Prostate gland (tissue), 2 donors: ENCODE measurements at places on chromosomes 2 and 18.

DNA sequence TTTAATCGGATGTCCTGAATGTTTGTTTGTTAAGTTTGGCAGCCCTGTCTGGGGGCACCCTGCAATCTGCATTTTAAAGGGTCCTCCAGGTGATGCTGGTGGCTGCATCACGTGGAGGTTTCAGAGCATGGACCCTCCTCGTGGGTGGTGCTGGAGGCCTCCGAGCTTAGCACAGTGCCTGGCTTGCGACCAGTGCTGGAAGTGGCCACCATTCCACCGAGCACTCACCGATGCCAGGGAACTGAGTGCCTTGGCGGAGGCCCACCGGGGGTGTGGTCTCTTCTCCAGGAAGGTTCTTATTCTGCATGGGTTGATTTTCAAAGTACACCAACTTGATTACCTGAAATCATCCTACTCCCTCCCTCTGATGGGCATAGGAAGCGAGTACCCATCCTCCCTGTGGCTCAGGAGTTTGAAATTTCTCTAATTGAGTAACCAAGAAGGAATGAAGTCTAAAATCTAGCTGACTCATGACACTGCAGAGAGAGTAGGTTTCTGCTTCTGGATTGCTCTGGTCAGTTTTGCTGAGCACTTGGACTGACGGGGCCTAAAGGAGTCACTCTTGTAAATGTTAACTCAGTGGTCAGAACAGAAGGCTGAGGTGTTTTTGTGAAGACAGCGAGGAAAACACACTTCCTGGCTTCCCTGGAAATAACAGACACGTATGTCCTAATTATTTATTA lies 58.1 kb upstream of the SLC66A3 start:
- no peak for DNase-seq

- DNase-seq = no peak
Observed at GRCh38 chr2:151261977-151262291, 271 bp upstream of the RBM43 start.

DNA sequence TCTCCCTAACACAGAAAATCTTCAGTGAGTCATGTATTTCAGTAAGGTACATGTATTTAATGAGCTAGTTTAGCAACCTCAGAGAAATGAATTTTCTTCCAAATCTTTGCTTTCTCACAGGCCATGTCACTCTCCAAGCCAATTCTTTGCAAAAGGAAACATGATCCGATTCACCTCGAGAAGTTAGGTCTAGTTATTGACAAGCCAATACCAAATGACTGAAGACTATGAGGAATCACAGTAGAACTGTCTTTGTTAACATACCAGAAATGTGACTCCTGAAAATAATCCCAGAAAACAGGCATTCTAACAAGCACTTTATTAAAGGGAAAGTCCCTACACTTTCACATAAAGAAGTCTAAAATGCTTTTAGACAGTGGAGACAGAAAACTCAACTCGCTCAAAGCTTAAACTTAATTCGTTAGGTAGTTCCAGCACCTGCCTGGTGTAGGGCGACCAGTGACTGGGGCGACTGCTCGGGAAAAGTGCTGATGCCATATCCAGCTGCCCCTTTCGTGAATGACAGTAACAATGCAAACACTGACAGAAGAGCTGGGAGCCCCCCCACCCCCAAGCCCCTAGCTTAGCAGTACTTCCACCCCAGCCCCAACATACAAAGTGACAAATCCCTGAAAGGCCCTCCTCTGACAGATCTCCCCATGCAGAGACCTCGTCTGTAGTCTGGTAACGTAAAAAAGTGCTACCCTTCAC lies 1.8 kb downstream of the MEMO1 start:
- DNase-seq = peak; percentile 15

DNA sequence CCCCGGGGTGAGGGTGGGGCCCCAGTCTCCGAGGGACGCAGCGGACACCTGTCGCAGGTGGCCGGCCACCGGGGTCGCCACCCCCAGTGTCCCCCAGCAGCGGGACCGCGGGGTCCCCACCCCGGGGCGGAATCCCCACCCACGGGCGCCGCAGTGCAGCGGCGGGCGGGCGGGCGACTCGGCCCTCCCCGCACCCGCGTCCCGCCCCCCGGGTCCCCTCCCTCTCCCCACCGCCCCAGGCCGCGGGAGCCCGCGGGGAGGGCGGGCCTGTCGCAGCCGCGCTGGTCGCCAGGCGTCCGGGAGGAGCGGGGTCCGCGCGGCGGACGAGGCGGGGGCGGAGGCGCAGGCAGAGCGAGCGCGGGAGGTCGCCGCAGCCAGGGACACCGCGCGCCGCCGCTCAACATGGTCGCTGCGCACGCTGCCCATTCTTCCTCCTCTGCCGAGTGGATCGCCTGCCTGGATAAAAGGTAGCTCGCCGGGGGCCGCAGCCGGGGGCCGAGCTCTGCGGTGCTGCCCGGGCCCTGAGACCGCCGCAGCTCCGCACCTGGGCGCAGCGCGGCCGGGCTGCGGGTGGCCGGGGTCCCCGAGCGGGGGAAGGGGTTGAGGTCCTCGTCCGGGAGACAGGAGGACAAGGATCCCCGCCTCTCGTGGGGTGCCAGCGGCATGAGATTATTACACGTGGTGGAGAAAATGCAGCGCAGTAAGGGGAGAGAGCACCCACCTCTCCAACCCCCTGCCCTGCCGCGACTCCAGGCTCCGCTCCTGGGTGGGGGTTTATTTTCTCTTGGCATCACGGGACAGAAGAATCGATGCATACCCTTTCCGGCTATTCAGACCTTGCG lies at the start of gene RAPGEF4:
Gene RAPGEF4, plus strand, starts transcription at position 264 of the 842 bp plus-strand sequence. Its CDS starts 139 bp downstream, at position 403.
- no peak for DNase-seq

GRCh38 chr18:75211953-75212750 lies 1.6 kb downstream of the TSHZ1 start:
- no peak for DNase-seq

DNA sequence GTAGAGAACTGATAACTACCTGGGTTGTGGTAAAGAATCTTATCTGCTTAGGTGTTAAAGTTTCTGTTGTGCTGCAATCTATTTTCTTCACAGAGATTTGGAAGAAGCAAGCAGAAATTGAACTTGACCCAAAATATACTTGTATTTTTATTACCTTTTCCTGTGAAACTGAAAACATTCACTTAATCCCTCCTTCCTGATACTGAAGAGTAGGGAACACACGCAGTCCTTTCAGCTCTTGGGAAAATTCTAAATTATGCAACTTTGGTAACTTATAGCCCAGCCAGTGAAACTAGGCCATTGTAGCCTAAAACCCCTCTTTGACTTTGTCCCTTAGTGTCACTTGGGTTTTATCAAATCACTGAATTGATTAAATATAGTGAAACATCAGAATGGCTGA lies 128.4 kb upstream of the MEIS1 start:
- no peak for DNase-seq

- DNase-seq = no peak
Observed at GRCh38 chr2:136394136-136395060, 276.4 kb upstream of the CXCR4 start.

- no peak for DNase-seq
Observed at GRCh38 chr2:240192661-240193060, 52.2 kb upstream of the OTOS start.

- no peak for DNase-seq
Observed at GRCh38 chr2:120468136-120468535, 122.2 kb downstream of the INHBB start.

DNA sequence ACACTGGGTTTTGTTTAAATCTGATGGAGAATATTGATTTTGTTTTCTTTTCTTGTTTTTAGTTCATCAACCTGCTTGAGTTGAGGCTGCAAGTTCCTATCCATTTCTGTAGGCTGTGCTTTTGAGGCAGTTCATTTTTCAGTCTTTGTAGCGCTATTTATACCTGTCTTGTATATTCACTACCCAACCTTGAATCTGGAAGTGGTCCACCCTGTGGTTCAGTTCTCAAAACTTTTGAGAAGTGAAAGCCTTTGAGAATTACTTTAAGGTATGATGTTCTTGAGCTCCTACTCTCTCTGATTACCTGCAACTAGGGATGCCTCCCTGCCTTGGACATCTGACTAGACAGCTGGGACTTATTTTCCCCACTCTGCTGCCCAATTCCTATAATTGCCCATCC lies 53.5 kb upstream of the KCNE4 start:
- DNase-seq = no peak

DNA sequence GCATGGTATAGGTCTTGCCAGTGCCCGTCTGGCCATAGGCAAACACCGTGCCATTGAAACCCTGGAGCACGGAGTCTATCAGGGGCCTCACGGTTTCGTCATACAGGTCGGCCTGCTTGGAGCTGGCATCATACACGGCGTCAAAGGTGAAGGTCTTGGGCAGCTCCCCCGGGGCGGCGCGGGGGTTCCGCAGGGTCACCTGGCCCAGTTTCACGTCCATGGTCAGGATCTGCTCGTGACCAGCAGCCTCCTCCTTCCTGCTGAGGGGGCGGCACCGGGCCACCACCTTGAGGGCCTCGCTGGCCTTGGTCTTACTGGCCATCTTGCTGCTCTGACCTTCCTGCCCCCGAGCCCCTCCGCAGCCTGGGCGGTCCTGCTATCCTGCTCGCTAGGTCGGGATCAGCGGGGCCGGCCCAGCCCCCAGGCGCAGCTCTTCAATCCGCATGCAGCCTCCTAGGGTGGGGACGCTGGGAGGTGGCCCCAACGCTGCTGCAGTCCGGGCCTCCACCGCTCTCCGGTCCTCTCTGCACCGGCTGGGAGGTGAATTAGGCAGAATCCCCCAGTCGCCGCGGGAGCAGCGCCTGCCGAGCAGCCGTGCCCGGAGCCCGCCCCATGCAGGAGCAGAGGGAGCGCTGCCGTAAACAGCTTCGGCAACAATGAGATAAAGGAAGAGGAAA lies 563 bp downstream of the KIF3C start:
- no peak for DNase-seq

- no peak for DNase-seq
Observed at GRCh38 chr2:188902901-188903491, 71.2 kb upstream of the COL3A1 start.

GRCh38 chr2:27428978-27429541 lies 629 bp downstream of the NRBP1 start:
- DNase-seq = peak; percentile 75

GRCh38 chr2:234861841-234862735 lies 89.7 kb upstream of the SH3BP4 start:
- peak; percentile 61 for DNase-seq

DNA sequence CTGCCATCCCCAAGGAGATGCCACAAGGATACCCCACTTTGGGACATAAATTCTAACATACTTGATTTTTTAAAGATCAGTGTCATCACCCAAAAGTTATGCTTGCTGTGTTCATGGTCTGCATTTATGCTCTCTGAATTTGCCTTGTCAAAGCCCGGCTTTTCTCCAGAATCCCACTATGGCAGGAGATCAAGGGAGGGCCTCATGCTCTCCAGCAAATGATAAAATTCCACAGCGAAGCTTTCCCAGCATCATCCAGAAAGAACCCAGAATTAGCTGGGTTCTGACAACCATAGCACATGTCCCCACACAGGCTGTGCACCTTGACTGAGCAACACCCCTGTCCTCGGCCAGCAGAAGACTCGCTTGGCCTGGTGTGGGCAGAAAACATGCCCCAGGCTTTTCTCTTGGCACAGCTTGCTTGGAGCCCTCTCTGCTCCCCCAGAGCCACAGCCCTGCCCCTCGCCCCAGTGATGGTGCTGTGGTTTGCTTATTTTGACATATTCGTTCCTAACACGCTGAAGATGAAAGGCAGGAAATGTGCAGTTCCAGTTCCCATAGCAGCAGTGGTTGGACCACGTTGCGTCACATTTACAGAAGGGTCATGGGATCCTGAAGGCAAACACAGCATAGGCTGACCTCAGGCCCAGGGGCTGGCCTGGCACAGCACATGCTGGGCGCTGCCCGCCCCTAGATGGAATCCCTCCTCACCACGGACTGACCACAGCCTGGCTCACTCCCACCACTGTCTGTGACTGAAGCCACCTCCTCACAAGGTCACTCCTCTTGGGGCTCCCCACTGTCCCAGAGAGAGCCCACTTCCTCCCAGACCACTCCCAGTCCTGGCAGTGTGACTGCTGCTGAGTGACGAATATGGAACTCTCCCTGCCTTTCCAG lies 14.1 kb upstream of the CHRNA1 start:
- DNase-seq = no peak

DNA sequence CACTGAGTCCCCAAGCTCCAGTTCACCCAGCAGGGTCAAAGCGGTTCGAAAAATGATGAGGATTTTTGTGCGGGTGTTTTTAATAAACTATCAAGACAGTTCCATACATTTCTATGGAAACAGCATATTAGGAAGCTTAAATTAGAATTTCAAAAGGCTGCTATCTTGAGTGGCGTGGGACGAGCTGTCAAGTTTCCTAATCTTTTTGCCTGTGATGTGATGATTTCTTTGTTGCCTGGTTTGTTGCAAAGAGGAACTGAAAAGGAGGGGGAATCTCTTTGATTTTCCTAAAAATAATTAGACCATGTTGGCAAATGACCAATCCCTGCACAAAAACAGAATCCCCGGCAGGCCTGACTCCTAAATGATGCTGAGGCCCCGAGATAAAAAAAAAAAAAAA lies 66.1 kb upstream of the ATG16L1 start:
- DNase-seq = no peak

DNA sequence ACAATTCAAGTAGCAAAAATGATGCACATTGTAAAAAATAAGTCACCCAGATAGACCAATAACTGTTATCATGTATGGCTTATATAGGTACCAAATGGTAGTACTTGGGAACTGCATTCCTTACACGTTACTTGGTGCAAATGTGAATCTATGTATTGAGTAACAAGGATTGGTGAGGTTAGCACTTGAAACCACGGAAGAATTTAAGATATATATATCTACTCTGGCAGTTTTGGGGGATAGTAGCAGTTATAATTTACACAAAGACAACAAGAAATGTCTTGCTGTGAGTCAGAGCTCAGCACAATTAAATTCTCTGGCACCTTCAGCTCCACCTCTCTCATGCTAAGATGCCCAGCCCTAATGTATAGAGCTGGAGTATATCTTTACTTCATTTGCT lies 359.4 kb upstream of the RAB12 start:
- no peak for DNase-seq

DNA sequence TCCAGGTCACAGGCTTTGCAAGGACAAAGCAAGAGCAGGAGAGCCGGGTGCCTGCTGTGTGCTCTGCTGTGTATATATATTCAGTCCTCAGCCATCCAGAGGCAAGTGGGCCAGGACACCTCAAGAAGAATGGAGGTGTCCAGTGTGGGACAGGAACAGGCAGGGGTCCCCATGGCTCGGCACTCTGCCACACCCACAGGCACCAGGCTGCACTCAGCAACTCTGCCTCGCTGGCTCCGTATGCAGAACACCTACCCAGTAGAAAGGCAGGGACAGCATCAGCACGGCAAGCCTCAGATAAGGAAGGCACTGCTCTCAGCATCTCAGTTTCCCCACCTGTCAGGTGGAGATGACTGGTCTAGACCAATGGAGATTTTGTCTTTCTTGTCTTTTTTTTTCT lies 57.8 kb downstream of the DNMT3A start:
- no peak for DNase-seq

DNA sequence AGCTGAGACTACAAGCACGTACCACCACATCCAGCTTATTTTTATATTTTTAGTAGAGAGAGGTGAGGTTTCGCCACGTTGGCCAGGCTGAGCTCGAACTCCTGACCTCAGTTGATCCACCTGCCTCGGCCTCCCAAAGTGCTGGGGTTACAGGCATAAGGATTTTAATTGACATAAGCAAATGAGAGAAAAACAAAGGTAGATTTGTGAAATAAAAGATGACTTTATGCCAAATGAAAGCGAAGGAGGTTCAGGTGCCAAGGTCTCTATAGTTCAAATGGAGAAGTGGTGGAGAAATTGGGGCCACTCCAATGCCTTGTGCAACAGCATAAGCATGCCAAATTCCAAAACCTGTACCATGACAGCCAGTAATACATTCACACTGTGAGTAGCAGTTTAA lies 180.6 kb downstream of the MREG start:
- DNase-seq = peak; percentile 62

- DNase-seq = no peak
Observed at GRCh38 chr2:208179028-208179609, 10.7 kb downstream of the C2orf80 start.
